ENCODE measurements at places on chromosomes 13 and 19.

GRCh38 chr13:94415500-94416237, 63.8 kb downstream of the DCT start:
- DNase-seq: no peak

- DNase-seq: no peak
Observed at GRCh38 chr13:110216398-110217041, 90.4 kb downstream of the COL4A1 start.

DNA sequence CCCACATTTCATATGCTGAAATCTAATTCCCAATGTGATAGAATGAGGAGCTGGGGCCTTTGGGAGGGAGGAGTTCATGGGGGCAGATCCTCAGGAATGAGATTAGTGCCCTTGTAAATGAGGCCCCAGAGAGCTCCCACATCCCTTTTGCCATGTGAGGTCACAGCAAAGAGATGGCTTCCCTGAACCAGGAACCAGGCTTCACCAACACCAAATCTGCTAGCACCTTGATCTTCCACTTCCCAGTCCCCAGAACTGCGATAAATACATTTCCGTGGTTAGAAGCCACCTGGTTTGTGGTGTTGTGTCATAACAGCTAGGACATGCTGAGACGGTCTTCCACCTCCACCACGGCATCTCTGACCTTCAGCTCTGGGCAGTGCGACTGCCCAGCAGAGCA, 62.1 kb downstream of the ING1 start:
- DNase-seq: no peak

- DNase-seq: no peak
Observed at GRCh38 chr13:75938811-75939560, 302.9 kb downstream of the LMO7 start.
